ENCODE measurements at places on chromosomes 16 and 17.

GRCh38 chr16:3242709-3243108 lies 7.8 kb upstream of the ZNF200 start:
- no peak for DNase-seq

DNA sequence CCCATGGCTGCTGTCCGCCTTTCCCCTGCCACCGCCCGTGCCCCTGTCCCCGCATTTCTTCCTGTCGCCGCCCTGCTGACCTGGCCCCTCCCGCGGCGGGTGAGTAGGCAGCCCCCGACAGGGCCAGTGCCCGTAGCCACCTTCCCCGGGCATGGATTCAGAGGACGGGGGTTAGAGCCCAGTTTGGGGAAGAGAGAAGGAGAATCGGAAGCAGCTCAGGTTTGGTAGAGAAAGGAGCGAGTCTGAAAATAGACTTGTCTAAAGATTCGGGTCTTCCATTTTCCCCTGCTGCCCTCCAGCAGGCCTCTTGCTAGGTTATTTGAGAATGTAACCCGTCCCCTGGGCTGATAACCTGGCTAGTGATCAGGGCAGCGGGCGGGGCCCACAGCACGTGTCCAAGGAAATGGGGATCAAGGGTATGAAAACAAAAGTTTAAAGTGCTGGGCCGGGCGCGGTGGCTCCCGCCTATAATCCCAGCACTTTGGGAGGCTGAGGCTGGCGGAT lies 7.9 kb upstream of the CLDN9 start:
- DNase-seq: no peak

DNA sequence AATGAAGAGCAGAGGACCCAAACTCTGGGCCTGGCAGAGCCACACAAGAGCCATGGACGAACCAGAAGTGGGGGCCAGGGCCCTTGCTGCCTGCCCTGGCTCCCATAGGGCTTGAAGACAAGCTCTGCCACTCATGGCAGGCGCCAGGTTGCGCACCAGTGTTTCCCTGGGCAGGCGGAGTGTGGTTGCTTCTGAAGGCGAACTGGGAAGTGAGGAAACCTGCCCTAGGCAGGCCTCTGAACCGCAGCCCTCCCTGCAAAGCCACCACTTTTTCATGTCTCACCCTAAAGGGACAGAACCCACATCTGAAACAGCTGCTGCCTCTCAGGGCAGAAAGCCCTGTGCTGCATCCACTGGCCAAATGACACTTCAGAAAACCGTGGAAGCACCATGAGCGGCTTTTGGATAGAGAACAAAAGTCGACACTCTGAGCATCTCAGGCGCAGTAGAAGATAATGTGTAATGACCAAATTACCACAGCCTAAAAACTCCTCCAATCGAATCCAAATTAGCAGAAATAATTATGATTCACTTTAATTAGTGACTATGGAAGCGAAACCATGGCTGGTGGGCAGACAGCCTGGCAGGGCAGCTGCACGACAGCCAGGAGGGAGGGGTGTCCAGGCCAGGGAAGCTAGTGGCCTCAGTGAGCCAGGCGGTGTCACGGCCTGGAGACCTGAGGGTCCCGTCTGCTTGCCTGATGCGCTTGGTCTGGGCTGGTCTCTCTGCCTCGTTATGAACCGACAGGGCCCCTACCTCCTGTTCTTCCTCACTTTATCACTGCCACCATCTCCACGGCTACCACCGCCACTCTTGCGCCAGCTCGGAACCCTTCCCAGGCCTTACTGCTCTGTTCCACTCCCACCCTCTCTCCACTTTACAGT lies 59.1 kb downstream of the PRMT7 start:
- DNase-seq: no peak

DNA sequence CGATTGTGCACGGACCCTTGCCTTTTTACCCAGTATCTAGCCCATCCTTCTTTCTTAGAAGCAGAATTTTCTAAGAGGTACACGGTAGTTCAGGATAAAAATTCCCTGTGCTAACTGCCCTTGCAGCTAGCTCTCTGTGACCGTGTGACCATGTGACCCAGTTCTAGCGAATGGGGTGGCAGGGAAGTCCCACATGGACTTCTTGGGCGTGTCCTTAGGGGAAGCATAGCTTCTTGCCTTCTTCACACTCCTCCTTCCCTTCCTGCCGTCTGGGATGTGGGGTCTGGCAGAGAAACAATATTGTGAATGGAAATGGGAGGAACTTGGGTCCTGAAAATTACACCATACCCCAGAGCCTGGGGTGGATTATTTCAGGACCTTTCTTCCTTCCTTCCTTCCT lies 670.7 kb downstream of the MAF start:
- no peak for DNase-seq

DNA sequence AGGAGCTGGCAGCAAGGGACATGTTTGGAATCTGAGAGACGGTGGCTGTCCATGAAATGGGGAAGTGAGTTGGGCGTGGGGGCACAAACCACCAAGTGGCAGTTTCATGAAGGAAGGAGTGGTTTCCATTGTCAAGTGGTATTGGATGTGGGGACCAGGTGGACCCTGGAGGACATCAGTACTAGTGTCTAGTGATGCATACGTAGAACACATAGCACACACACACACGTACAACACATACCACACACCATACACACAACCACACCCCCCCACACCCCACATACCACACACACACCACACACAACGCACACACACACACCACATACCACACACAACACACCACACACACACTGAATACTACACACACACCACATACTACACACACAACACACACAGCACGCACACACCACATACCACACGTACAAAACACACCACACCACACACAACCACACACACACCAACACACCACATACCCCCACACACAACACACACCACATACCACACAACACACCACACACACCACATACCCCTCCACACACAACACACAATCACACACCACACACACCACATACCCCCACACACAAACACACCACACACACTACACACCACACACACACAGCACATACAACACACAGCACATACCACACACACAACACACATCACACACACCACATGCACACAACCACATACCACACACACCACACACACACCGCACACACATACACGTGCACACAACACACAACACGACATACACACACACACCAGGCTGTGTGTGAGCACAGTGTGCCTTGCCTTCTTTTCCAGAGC lies 41.1 kb upstream of the GSE1 start:
- no peak for DNase-seq

DNA sequence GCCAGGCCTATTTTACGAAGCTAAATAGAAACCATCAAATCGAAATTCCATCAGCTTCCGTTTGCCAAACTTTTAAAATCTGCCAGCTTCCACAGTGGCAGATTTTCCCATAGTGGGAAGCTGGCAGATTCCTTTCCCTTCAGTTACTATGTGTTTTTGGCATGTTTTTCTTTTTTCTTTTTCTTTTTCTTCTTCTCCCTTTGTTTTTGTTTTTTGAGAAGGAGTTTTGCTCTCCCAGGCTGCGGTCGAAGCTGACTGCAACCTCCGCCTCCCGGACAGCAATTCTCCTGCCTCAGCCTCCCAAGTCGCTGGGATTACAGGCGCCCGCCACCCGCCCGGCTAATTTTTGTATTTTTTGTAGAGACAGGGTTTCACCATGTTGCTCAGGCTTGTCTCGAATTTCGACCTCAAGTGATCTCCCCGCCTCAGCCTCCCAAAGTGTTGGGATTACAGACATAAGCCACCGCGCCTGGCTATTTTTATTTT lies 684 bp upstream of the CWC25 start:
- DNase-seq: no peak

DNA sequence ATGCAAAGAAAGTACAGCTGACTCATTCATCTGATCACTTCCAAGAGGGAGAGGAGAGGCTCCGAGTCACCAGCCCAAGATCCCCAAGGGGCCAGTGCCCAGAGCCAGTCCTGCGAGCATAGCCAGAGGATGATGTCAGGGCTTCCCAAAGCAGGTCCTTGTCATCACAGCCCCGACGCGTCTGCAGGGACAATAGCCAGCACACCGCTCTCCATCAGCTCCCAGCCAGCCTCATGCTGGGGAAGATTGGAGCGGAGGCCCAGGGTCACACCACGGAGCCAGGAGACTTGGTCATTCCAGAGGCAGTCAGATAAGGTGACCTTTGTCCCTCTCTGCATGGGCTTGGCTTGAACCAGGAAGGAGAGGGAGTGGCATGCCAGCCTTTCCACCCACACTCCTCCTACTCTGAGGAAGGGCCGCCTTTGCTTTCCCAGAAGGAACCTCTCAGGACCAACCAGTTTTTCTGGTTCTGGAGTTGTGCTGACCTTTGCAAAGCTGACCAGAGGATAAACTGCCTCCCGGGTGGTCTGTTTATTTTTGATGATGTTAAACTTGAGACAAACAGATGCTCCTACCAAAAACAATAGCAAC lies 58.3 kb upstream of the ARHGAP44 start:
- peak; percentile 40 for DNase-seq

- DNase-seq: peak; percentile 59
Observed at GRCh38 chr17:44345454-44346026, 438 bp downstream of the GRN start.

DNA sequence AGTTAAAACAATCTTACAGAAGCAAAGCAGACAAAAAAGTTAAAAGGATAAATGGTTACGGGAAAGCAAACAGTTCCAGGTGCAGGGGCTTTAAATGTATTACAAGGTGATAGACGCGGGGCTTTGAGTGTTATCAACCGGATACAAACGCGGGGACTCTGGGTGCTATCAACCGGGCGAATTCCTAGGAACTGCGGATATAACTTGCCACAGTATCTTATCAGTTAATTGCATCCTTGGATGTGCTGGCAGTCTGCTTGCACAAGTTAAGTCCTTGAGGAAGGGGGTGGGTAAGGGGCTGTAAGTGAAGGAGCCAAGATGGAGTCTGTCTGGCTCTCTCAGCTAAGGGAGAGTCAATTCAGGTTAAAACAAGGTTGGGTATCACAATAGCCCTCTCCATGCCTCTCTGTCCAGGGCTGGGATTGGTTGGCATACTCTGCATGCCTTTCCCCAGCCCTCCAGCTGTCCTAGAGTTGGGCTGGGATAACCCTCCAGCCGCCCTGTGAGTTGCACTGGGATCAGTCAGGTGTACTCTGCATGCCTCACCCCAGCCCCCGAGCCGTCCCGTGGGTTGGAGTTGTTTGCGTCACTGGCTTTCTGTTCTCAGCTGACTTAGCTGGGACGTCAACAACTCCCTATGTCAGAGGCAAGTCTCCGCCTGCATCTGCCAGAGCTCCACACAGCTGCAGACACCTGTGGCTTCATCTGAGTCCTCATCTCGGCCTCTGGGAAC lies 40.9 kb downstream of the TMEM235 start:
- peak; percentile 92 for DNase-seq

DNA sequence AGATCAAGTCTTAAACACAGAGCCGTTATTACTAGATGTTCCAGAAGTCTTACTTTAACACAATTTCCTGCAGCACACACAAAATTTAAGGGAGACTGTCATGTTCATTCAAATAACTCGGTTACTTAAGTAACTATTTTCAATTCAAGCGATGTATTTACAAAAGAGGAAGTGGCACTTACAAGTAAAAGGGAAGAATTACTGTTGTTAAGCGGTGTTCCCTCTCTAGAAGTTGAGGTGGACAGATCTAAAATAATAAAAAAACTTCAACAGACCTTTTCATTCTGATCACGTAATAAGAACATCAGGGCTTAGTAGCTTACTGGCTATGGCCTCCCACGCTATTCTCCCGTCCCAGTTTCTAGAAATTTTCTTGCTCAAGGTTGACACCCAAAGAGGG lies 26.2 kb upstream of the TXNDC11 start:
- no peak for DNase-seq

DNA sequence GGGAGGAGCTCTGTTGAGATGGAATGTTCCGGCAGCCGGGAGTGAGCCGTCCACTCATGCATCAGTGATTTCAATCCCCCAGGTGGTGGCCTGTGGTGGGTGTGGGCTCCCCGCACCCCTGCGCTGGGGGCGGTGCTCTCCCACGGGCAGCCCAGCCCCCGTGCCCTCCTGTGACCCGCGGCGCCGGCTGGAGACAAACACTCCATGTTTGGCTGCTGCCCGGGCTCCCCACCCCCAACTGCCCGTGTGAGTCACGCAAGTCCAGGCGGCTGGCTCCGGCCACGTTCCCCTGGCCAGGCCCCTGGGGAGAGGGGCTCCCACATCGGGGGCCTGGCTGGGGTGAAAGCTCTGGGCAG lies 29.4 kb downstream of the CACNA1H start:
- DNase-seq: peak; percentile 77

DNA sequence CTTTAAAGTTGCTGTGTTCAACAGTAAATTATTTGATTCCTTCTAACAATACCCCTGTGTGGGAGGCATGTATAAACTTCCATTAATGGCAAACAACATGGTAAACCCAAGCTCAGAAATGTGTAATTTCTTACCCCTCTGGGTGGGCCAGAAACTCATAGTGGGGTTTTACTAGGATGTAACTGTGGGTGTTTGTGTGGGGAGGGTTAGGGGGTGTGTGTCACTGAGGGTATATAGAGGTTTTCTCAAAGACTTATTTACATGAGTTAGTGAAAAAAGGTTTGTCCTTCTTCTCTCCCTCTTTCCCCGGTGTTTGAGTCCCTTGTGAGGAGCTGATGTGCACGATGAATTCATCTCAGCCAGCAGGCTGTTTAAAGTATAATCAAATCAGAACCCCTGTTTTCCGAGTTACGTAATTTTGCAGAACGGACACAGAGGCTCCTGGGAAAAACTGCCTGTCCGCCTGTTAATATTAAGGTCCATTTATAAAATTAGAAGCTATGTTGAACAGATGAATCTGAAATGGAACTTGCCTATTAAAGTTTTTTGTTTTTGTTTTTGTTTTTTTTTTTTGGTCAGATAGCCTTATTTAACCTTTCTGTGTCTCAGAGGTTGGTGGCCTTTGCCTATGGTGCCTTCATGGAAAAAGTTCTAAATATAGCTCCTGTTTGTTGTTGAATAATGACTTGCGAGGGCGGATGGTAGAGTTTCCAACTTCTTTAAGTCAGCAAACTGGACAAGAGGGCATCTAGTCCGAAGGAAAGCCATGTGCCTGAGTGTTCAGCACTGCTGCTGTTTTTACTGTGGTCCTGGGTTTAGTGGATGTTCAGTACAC lies 73.3 kb downstream of the MSI2 start:
- DNase-seq: no peak

DNA sequence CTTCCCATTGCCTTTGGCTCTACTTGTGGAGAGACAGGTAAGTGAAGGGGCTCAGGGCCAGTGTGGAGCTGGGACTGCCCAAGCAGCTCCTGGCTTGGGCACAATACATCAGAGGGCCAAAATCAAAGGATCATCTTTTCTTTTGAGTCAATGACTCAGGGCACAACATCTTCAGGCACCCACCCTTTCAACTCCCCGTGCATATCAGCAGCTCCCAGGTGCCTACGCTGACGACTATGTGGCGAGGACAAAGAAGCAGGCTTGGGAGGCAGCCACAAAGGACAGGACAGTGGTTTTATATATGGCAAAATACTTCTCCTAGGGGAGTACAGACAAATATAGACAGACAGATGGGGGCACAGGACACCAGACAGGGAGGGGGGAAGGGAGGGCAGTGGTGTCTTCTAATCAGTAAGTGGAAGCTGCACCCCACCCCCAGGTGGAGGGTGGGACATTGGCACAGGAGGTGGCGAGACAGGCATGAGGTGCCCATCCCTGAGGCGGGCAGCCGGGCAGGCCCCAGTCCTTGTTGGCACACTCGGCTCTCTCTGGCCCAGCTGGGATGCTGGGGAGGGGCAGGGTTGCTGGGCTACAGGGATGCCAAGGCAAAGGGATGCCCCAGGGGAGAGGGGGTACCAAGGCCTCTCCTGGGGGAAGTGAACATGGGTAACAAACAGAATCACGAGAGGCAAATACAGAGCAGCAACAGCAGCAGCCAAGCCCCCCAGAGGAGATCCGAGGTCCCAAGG lies 7.7 kb upstream of the ARL5C start:
- no peak for DNase-seq
